CD4-positive, alpha-beta T cell treated with Interleukin-12 subunit alpha and Interleukin-12 subunit beta, for 1 hour (primary cell): ENCODE measurements at places on chromosomes 2 and 18.

- no peak for DNase-seq
These were observed 559.3 kb upstream of the CDH2 start for GRCh38 chr18:28736223-28736622.

DNA sequence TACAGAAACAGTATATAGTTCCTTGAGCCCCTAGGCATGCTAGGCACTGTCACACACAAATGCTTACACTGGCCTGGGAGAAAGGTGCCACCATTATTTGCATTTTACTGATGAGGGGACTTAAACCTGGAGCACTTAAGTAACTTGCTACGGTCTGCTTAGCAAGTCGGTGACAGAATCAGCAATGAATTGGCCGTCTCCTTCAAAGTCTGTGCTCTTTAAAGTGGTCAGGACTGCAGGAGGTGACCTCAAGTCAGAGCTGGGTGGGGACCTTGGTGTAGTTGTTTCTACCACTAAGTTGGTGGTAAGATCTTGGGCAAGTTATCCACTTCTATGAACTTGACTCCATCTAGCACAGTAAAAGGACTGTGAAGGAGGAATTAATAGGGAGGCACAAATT lies 34.8 kb downstream of the PTPRM start:
- DNase-seq: no peak

- DNase-seq: no peak
These were observed 29.5 kb upstream of the BZW1 start for GRCh38 chr2:200782251-200782650.

DNA sequence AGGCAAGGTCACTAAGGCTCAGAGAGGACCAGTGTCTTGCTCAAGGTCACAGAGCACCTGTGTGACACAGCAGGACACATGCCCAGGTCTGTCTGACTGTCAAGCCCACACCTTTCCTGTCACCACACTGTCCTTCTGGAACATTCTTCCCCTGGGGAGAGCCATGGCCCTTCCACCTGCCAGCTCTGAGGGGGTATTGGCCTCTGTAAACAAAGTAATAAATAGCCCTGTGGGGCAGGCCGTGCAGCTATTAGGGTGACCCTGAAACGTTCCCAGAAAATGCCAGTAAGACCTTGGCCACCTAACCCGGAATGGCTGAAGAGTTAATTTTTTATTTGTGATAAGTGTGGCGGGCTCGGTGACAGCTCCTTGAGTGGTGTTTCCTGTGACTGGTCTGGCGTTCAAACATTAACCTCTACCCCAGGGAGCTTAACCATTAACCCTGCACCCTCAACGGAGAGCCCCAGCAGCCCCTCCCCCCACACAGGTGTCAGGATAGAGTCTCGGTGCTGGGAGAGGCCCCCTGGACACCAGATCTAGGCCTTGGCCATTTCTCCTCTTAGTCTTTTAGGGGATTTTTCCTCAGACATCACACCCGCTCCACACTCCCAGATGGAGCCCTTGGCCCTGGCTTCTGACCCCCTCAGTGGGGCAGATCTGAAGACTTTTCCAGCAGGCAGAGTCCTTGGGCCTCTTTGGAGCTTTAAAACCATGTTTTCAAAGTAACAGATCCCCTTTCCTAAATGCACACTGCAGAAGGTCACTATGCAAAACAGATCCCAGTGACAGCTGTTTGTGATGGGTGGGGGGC lies 36.6 kb downstream of the SCTR start:
- DNase-seq: no peak

DNA sequence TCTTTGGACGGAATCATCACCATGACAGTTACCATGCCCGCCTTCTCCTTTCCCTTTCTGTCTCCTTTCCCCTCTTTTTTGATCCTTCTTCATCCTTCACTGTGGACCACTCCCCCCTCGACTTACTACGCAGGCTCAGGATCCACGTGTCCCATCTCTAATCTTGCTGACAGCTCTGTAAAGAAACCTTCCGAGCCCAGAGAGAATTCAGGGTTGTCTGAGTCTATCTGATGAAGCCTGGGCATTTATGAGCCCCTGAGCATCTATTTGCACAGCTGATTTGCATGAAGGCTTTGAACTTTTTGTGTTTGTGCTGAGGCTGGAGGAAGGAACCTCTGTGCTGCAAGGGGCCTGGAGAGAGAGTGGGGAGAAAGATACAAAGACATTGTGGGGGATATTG lies 50.7 kb downstream of the CIB4 start:
- no peak for DNase-seq

DNA sequence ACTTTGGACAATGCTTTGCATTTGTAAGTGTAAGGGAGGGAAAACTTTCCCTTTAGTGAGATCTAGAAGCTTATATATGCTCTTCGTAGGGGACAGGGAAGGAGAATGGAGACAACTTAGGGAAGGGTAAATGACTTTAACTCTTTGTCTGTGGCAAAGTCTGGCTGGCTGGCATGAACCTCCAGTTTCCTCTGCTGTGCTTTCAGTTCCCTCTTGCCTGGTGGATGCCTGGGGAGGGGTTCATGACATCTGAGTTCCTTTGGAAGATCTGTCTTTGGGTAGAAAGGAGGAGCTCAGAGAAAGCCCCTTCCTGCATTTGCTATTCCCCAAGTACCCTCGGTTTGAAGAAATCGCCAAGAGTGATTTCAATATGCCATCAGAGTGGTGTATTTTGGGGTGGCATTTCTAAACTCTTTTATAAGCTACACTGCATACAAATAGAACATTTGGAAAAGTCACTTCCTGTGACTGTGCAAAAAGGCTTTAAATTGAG lies 143.6 kb downstream of the VAPA start:
- no peak for DNase-seq

DNA sequence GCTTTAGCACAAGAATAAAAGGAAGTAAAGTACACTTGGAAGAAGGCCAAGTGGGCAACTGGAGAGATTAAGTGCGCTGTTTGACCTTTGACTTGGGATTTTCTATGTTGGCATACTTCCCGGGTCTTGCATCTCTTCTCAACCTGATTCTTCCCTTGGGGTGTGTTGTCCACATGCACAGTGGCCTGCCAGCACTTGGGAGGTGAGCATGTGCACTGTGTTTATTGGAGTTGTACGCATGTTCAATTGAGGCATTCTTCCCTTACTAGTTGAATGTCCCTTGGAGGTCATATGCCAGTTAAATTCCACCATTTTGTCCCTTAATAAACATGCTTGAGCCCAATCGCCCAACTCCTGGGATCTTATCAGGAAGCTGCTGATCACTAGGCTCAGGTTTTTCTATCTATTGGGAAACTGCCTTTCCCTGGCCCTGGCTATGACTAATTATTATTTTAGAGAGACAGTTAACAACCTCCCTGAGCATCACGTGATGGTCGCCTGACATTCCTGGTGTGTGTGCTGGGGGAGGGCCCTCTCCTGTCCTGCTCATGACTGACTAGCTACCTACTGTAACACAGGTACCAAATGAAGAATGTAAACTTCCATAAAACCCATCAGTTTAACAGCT lies 62.5 kb upstream of the RAPGEF4 start:
- no peak for DNase-seq

GRCh38 chr2:134244587-134244986 lies 9.3 kb upstream of the MGAT5 start:
- peak; percentile 24 for DNase-seq

GRCh38 chr18:44683556-44683955 lies 2.9 kb downstream of the SETBP1 start:
- DNase-seq: no peak

GRCh38 chr18:45657357-45658335 lies 42.4 kb downstream of the SLC14A2 start:
- peak; percentile 42 for DNase-seq

DNA sequence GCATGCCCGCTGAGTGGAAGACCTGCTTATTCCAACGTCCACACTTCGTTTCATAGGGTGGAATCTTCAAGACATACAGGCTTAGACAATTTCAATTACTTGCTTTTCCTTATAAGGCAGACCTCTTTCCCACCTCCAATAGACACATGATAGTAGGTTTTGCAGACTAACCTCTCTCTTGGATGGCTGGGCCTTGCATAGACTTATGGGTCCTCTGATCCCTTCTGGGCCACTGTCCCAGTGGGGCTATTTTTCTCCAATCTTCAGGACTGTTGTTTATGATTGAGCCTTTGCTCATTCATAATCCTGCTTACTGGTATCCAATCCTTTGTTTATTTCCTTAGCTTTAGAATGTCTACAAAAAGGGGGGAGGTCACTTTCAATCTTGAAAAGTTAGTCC lies 138.9 kb downstream of the FAM210A start:
- no peak for DNase-seq

DNA sequence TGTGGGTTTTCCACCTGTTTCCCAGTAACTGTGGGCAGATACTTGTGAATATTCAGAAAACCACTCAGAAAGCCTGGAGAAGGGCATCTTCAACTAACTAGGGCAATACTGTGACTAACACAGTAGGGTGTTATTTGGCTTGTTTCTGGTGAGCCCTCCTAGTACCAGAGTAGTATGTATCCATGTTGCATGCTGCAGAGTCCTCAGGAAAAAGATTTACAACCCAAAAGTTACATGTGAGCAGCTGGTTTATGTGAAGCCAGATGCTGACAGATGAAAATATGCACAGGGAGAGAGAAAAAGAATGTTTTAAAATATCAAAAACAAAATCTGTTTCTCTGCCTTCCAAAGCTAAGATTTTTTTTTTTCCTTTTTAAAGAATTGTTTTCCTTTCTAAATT lies 333.2 kb upstream of the UBE2E3 start:
- DNase-seq: no peak

DNA sequence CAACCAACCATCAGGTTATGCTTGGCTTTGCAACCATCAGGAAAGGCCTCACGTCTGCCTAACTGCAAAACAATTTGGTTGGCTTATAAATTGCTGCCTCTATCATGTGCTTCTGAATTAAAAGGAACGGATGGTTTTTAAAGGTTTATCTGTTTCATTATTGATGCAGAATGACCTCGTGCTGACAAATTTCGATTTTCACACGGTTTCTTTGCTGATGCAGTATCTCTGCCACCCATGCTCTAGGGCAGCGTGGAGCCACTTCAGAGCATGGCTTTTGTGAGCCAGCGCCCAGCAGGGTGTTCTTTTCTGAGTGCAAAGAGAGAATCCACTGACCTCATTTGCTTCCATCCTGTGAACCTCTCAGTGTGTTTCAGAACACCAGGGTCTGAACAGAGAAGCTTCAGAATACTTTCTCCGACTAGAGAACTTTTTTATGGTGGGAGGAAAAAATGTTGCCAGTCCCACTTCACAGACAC lies 143.1 kb upstream of the L3MBTL4 start:
- no peak for DNase-seq

DNA sequence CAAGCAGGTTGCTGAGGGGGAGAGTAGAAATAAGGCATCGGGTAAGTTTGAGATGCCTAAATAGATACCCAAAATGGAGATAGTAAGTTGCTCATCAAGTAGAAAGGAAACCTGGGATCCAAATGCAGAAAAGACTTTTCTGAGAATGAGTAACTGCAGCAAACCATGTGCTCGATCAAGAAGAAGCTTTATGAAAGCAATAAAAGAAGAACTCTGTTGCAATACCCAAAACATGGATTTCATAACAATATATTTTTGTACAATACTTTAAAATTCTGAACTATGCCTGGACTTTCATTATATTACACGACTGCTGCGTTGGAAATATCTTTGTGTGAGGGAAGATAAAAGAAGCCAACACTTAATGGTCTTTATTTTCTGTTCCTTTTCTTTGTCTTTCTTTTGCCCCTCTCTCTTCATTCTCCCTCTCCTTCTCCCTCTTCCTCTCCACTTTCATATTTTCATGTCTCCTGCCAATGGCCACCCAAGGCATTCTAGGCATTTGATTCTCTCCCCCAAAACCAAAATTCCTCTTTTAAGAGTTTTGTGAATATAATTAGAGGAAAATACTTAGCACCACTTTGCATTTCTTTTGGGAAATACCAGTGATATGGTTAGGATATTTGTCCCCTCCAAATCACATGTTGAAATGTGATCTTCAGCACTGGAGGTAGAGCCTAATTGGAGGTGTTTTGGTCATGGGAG lies 257.6 kb downstream of the MREG start:
- DNase-seq: no peak

- DNase-seq: no peak
These were observed 490.6 kb downstream of the IRS1 start for GRCh38 chr2:226308986-226309385.

- no peak for DNase-seq
These were observed 51.1 kb upstream of the STPG4 start for GRCh38 chr2:47206181-47206580.

DNA sequence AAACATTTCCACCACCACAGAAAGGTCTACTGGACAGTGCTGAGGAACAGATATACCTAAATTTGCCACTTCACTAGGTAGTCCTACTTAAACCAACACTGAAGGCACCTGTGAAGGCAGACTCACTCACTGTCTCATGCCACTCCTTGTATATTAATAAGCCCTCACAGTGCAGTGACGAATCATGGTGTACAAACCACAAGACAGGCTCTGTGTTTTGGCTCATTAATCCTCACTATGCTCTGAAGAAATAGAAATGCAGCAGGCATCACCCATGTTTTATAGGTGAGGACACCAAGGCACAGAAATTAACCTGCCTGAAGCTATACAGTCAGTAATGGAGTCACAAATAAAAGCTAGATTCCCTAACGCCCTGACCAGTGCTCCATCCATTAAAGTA lies 44.3 kb downstream of the BARD1 start:
- no peak for DNase-seq

DNA sequence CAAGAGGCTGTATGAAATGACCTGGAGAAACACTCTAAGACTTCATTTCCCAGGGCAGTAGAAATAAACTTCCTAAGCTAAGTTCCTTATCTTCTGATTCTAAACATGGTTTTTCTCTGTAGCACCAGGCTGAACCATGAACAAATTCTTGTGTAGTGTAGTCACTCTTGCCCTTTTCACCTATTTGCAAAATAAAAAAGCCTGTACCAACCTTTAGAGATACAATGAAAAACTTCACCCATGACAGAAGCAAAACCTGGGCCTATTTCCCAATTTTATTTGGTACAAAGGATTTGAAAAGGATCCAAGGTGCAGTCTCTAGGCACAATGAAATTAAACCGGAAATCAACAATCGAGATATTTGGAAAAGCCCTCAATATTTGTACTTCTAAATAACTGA lies 43.6 kb downstream of the POLR1A start:
- no peak for DNase-seq

DNA sequence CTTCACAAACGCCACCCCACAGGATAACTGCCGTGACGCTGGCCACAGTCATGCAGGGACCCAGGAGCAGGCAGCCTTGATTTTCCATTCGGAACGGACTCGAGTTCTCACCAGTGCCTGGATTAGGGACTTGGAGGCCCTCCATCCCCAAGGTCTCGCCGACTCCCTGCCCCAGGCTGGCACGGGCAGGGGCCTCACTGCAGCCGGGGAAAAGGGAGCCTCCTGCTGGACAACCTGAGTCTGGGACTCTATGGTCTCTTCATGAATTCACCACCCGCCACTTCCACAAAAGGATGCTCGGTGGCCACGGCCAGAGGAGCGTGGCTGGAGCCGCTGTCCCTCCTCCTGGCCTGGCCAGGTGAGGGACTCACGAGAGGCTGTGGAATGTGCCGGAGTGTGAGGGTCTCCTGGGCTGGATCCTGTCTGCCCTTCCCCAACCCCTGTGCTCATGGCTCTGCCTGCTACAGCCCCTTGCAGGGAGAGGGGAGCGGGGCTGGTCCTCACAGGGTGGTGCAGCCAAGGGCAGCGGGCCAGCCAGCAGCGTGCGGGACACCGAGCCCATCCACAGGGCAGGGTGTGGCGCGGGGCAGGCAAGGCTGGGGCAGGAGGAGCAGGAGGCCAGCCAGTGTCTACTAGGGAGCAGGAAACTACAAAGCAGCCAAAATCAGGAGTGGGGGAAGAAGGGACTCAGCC lies 42.3 kb downstream of the AQP12A start:
- peak; percentile 21 for DNase-seq
